ENCODE measurements at places on chromosomes 5 and 9. TPM values are rescaled to one million over a fixed set of nuclear protein-coding genes. Genes with fewer than 3 reads are reported as not detected.

- DNase-seq = no peak
Measured at GRCh38 chr9:122252796-122253195, 11.8 kb downstream of the RBM18 start.

DNA sequence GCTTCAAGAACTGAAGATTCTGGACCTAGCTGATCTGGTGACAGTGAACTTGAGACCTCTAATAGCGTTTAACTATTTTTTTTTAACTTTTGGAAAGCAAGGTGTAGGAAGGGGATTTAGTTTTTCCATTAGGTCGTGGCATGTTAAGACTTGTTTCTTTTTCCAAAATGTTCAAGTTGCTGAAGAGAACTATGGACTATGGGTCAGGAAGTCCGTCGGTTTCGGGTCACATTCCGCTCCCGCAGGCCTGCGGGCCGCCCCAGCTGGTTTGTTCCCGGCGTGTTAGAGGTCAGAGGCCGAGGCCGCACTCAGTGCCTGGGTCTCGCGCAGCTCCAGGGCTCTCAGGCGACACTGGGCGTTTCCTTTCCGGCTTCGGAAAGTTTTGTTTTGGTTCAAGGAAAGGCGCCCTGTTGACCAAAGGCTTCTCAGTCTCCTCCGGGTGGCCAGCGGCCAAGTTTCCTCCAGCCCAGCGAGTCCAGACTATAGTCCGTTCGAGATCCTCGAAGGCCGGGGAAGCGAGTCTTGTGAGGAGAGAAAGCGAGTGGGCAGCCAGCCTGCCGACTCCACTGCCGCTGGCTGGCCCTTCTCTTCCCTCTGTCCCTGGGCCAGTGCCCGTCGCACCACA, 586 bp upstream of the FCHO2 start:
- DNase-seq = no peak

DNA sequence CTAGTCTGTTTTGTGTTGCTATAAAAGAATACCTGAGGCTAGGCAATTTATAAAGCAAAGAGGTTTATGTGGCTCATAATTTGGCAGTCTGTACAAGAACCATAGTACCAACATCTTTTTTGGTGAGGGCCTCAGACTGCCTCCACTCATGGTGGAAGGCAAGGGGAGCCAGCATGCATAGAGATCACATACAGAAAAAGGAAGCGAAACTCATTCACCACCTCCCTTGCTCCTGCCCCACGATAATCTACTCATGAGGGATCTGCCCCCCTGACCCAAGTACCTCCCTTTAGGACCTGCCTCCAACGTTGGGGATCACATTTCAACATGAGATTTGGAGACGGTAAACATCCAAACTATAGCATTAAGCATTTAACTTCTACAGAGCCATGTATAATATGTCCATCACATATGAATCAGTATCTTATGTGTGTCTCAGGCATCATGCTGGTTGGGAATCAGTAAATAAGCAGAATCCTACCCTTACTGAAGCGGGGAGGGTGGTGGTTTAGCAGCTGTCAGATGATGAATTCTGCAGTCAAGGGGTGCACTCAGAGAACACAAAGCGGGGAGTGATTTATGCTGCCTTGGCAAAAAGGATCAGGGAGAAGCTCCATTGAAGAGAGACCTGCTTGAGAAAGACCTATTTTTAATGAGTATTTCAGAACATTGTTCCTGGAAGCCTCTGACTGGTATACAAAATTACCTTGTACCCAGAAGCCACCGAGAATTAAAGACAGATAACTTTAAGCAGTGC, 34.8 kb downstream of the HMGXB3 start:
- no peak for DNase-seq

GRCh38 chr5:174376056-174376455, 330.6 kb downstream of the NSG2 start:
- no peak for DNase-seq

GRCh38 chr5:14107536-14107935, 35.6 kb upstream of the TRIO start:
- no peak for DNase-seq

GRCh38 chr5:125140855-125141254, 394.4 kb upstream of the ZNF608 start:
- peak; percentile 17 for DNase-seq

- DNase-seq = no peak
Measured at GRCh38 chr9:89759572-89759971, 154.8 kb downstream of the GADD45G start.

The AK1 gene
- total RNA-seq = 9.5 TPM

DNA sequence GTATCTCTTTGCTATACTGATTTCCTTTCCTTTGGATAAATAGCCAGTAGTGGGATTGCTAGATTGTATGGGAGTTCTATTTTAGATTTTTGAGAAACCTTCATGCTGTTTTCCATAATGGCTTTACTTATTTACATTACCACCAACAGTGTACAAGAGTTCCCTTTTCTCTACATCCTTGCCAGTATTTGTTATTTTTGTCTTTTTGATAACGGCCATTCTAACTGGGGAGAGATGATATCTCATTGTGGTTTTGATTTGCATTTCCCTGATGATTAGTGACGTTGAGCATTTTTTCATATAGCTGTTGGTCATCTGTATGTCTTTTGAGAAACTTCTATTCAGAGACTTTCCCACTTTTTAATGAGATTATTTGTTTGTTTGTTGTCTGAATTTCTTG, 25.8 kb downstream of the NADK2 start:
- DNase-seq = no peak

DNA sequence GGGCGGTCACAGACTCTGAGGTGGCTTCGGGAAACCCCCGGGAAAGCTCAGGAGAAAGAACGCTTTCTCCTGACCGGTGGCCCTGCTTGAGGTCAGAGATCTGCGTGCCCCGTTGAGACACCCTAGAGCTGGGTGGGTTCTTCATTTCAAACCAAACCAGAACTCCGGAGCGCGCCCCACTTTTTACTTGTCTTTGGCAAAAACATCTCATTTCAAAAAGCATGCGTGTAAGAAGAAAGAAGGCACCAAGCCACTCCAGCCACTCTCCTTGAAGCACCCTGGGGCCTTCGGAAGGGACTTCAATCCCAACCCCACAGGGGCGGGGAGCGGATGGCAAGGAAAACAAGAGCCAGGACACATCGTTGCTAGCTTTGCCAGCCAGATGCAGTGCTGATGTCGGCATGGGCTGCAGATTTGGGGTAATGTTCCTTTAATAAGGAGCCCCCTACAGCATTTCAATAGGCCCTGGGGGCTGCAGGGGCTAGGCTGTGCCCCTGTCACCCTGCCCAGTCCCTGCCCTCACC, 171.7 kb downstream of the ERCC6L2 start:
- DNase-seq = no peak

DNA sequence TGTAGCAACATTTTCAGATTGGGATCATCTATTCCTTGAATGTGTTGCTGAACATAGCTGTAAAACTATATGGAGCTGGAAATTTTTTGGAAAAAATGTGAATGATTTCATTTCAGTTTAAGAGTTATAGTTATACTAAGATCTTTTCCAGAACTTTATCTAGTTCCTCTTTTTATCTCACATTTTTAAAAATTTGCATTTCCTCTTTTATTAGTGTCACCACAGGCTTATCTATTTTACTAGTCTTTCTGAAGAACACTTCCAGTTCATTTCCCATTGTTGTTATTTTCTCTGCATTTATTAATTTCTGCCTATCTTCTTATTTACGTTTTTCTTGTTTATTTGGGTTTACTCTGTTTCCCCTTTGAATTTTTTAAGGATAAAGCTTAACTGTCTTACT, 46.0 kb upstream of the FSTL4 start:
- no peak for DNase-seq

The SCGB3A2 gene
- total RNA-seq = not detected

The SLC34A3 gene
- total RNA-seq = 1.6 TPM

The TXNDC8 gene
- not detected for total RNA-seq

DNA sequence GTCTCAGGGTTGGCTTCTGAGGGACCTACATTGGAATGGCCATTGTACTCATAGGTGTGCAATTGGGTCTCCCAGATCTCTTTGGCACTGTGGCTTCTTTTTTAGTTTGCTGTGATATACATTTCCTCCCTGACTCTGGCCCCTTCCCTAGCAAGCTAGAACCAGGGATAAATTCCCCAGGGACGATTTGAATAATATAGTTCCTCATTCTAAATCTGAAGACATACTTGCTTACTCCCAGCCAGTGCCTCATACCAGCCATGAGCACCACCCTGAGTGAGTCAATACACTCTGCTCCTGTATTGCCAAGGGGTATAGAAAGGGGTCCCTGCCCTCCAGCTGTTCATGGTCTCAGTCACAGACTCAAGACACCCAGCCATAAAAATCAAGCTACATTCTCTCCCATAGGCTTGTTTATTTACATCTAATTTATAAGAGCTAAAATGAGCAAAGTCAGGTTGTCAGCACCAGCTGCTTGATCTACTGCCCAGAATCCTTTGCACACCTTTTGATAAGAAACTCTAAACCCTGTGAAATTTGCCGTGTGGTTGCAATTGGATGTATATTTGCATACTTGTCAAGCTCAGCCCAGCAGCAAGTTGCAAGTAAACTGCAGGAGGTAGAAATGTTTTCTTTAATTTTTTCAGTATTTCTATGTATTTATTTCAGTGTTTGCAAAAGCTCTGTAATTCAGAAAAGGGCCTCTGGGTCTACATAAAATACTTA, 219.9 kb upstream of the IRX1 start:
- no peak for DNase-seq

DNA sequence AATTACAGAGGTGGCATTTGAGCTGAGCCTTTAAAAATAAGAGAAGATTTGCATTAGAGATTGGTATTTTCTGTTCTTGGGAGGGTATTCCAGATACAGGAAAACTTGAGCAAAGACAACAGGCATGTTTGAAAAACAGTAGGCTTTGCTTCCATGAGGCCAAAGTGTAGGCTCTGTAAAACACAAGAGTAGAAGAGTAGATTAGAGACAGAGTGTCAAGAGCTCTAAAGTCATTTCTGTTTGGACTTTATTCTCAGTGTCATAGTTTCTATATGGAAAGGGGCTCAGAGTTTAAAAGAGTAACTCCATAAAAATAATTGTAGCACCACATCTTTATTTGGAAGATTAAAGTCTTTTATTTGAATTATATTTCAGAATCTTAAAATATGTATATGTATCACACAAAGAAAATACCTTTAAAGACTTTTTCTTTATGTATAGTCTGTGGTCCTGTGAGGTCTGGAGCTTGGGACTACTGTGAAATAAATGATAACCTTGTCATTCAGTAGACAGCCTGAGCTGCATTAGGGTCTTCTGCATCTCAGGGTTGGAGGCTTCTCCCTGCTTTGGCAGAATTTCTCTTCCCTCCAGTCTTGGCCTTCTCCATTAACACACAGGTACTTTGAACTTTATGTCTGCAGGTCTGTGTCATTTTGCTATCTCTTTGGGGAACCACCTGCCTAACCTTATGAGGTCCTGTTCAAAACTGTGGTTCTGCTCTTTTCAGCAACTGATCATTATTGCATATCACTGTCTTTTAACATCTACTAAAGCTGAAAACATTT, 73.6 kb downstream of the ZSWIM6 start:
- no peak for DNase-seq

The HNRNPK gene
- 398 TPM for total RNA-seq

GRCh38 chr5:133715616-133716015, 103.3 kb upstream of the FSTL4 start:
- DNase-seq = no peak

- no peak for DNase-seq
Measured at GRCh38 chr5:73664796-73665195, 38.8 kb downstream of the ARHGEF28 start.

The GZMA gene
- not detected for total RNA-seq

- no peak for DNase-seq
Measured at GRCh38 chr5:12316812-12317211, 412.6 kb upstream of the CTNND2 start.

The BTNL8 gene
- total RNA-seq = 0.26 TPM

DNA sequence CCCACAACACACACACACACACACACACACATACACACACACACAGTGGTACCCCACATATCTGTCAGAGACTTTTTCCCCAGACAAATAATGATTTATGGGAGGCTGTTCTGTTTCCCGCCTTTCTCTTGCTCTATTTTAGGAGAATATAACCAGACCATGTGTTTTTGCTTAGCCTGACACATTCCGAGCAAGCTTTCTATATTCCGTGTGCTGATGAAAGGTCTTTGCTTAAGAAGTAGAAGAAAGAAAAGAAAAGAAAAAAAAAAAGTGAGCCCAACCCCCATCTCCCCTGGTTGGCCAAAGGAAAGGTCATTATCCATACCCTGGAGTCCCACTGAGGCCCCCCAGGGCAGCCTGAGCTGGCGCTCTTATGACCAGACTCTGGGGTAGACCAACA, 338.6 kb downstream of the SLIT3 start:
- no peak for DNase-seq

The FCN2 gene
- total RNA-seq = not detected

The GLRA1 gene
- total RNA-seq = not detected

DNA sequence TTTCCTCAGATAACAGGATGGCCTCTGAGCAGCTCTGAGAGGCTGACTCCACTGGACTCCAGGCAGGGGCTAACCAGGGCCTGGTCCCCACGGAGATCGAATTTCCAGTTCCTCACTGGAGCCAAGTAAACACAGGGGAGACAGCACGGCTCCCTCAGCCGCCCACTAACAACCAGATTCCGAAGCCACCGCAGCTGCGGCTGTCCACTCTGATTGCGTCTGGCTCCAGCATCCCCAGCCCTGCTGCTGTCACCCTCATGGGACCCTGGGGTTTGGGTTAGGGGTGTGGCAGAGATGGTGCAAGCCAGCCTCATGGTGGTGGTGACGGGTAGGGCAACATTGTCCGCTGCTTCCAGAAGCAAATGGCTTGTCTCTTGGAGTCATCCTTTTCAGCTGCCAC, 172.6 kb downstream of the RGS3 start:
- no peak for DNase-seq

GRCh38 chr5:96087939-96088338, 126.3 kb upstream of the ELL2 start:
- DNase-seq = no peak

GRCh38 chr5:68708156-68708841, 385.5 kb upstream of the SLC30A5 start:
- DNase-seq = no peak

GRCh38 chr5:61362796-61363368, 30.8 kb downstream of the ZSWIM6 start:
- no peak for DNase-seq

DNA sequence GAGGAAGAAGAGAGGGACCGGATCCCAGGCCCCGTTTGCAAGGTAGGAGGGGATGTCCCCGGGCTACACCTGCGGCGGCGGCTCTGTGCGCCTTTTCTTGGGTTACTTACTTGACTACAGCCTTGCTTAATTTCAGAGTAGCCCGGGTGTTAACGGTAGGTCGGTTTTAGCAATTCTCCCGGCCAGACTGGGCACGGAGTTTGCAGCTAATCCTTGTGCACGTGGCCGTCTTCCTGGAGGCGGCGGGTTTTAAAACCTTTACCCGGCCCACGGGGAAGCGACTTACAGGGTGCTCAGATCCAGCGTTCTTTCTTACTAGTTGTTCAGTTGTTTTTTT, 313 bp downstream of the BRIX1 start:
- DNase-seq = no peak

- no peak for DNase-seq
Measured at GRCh38 chr9:121294151-121294743, 26.3 kb downstream of the GSN start.

GRCh38 chr5:2307631-2308030, 424.9 kb upstream of the IRX4 start:
- no peak for DNase-seq

GRCh38 chr5:57111993-57112392, 61.9 kb upstream of the GPBP1 start:
- no peak for DNase-seq

The NDOR1 gene
- total RNA-seq = 12.7 TPM
